Muscle of arm (tissue), 14 donors: ENCODE measurements at places on chromosomes 12 and 14. TPM values are rescaled to one million over a fixed set of nuclear protein-coding genes. Genes with fewer than 3 reads are reported as not detected.

DNA sequence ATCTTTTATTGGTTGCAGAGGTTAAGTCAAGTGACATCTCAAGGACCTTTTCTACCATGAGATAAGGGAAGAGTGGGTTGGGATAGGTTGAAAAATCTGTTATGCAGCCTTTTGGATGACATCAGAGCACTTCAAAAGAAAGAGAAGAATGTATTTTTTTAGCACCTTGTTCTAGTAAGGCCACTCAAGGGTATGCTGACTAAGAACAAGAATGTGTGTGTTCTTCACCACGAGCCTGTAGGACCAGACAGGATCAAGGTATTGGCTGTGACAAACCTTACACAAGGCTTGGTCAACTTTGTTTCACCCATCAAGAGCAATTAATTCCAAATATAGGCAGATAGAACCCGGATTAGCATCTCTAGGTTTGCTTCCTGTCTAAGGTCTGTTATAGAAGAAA lies 142.5 kb downstream of the SAMD4A start:
- no peak for DNase-seq

DNA sequence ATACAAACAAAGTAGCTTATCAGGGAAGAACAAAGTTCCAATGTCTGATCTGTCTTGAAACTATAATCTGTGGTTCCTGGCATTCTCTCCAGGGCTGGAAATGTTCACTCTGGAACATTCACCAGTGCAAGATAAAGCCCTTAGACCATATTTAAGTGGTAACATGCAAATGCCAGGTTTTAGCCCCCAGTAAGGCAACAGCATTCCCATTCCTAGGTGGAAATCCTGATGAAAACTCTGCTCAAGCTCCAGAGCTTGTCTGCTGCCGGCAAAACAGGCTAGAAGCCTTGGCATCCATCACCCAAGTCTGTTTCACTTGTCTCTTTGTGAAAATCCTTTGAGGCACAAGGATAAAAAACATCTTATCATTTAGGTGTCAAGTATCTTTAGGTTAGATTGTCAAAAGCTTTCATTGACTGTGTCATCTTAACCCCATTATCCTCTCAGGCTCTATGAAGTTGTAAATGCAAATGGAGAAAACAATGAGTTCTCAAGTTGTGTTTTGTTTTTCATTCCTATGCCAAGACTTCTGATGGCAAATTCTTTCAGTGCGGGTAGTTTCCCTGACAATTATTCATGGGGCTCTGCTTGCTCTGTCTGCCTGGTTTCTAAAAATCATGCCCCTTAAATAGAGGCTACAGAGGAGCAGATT lies 344.7 kb downstream of the NELL2 start:
- DNase-seq: no peak

GRCh38 chr12:76026643-76027063 lies 4.9 kb downstream of the PHLDA1 start:
- DNase-seq: no peak

DNA sequence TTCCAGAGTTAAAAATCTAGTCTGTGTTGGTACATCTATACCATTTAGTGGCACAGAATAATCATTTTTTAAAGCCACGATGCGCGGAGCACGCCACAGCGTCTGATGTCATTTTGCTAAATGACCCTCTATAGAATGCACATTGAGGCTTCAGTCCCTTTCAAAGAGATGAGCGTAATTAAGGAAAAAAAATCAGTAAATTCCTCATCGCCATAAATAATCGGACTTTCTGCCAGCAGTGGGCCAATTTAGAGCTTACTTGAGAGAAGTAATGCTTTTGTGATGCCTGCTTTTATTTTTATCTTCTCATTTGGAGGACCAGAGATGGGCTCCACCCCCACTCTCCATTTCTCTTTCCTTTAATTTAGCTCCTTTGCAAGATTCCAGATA lies 4.0 kb downstream of the ASCL1 start:
- no peak for DNase-seq

GRCh38 chr12:45685680-45686079 lies 43.8 kb upstream of the ARID2 start:
- no peak for DNase-seq

DNA sequence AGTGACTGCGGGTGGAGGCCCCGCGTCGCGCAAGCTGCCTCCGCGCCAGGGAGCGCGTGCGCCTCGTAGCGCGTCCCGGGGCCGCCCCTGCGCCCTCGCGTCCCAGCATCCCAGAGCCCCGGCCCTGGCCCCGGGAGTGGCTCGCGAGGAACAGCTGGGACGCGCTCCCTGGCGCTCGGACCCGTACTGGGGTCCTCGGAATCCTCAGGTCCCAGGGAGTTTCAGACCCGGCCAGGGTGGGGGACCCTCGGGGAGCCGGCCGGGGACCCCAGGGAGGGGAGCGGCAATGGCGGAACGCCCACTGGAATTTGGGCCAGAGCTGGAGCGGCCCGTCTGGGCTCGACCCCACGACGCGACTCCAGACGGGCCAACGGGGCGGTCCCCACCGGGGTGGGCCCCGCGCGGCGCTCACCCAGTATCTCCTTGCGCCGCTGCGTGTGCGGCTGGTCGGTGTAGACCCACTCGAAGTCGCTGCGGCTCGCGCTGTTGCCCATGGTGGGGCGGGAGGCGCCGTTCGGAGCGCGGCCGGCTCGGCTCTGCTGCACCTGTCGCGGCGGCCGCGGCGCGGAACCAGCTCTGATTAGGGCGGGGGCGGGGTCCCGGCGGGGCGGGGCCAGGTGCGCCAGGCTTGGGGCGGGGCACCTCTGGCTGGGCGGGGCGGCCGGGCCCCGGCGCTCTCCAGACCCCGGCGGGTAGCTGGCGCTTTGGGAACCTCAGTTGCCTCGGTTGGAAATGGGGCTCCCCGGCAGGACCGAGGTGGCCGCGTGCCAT lies at the start of gene DEGS2:
DEGS2 (minus strand) TSS at position 552 of the 771 bp plus-strand sequence; CDS start at position 494, 58 bp downstream.
- no peak for DNase-seq

DNA sequence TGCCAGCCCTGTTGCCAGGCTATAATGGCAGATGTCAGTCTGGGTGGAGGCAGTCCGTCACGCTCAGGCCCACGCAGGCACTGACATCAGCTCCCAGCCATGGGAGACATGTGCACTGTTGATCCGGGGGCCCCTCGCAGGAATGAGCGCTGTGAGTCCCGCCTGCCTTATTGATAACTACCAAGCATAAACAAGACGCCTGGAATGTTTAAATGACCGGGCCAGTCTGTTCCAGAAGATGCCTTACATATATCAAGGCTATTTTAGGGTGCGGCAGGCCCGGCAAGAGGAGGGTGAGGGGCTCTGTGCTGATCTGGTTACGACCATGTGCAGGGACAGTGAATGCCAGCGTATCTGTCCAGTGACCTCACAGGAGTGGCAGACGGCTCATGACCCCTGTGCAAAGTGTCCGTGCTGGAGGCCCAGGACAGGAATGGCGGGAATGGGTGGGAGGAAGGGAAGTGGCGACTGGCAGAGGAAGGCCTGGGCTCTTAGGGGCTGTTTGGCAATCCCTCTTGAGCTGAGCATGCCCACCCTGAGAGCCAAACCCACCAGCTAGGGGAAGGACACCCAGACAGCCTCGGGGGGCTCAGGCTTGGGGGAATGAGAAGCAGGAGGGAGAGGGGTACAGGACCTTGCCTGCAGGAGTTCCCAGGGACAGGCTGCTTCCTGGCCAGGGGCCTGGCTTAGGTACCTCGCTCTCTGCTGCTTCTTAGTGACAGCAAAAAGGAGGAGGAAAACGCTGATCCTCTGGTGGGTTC lies 49.3 kb downstream of the DLK1 start:
- DNase-seq: peak; percentile 43

DNA sequence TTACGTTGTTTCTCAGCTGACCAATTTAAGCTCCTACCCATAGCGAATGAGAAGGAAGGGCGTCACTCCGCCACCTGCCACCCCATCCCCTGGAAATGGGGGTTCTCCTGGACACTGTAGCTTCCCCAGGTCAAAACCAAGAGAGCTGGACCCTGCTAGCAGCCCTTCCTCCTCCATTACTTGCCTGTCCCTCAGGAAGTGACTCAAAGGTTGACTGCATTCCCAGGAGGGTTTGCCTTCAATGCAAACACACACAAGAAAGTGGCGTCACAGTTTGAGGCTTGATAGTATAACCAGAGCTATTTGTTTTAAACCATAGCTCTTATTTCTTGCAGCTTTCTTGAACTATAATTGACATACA lies 79.1 kb downstream of the KCNK13 start:
- DNase-seq: no peak

DNA sequence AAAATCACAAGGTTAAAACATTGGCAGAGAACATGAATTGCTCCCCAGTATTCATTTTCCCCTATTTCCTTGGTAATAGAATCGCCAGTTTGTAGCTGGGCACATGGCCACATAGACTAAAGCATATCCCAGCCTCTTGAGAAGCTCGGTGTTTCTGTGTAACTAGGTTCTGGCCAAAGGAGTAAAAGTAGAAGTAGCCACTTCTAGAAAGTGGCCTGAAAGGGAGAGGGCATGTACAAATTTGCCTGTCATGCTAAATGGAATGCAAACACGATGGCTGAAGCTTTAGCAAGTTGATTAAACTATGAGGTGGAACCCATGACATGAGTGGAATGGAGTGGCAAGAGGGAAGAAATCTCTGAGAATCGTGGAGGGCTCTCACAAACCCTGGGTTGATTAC lies 173.7 kb upstream of the EGLN3 start:
- no peak for DNase-seq

DNA sequence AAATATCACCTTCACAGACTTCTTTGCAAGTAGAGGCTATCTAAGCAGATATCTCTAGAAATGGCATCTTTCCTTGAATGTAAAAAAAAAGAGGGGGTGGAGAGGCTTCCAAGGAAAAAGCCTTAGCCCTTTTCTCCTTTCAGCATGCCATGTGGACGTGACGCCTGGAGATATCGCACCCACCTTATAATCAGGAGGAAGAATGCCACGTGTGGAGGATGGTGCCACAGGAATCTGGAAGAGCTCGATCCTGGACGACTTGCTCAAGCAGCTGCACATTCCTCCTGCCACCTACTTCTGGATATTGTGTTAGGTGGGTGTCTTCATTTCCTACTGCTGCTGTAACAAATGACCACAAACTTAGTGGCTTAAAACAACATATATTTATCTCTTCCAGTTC lies 203.6 kb downstream of the NUAK1 start:
- DNase-seq: no peak

DNA sequence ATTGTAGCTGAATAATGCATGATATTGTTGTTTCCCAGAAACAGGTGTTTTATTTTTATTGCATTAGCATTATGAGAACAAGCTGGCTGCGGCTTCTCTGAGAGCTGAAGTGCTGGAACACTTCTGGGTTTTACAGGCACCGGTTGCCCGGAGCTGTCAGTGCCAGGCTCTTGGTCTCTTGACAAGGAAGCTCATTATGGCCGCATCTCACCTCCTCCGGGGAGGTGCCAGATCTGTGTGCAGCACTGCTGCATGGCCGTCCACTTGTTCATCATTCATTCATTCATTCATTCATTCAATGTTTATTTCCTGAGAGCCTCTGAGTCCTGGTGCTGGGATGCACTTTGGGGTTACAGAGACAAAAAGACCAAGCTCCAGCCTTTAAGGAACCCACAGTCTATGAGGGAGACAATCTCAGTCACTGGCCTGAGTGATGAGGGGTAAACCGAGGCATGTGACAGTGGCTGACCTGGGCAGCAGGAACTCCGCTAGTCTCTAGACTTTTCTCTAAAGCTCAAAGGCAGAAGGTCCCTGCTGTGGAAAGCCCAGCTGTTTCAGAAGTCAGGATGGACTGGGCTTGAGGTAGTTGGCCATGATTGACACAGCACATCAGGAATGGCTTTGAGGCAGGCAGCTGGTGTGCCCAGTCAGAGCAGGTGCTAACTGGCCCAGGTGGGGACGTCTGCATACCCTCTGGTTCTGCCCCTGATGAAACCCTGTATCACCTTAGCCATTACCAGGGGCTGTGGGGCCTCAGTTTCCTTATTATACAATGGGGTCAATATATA lies 181.0 kb downstream of the ADGRD1 start:
- no peak for DNase-seq

Gene MDGA2
- polyA plus RNA-seq: 0.41 TPM

Gene POLE
- polyA plus RNA-seq: 37.9 TPM

Gene HOMEZ
- 18.5 TPM for polyA plus RNA-seq

Gene TBC1D30
- polyA plus RNA-seq: 1.1 TPM

Gene DIO2
- 2.2 TPM for polyA plus RNA-seq

Gene ADAMTS20
- 0.34 TPM for polyA plus RNA-seq

Gene DGKA
- polyA plus RNA-seq: 12.6 TPM
